Stimulated activated CD8-positive, alpha-beta memory T cell treated with anti-CD3 and anti-CD28 coated beads, Interleukin-7, amount 100 ng/mL, for 24 hours (primary cell): ENCODE measurements at places on chromosomes 16 and 17.

- no peak for DNase-seq
Observed at GRCh38 chr16:76681296-76681695, 404.1 kb downstream of the CNTNAP4 start.

DNA sequence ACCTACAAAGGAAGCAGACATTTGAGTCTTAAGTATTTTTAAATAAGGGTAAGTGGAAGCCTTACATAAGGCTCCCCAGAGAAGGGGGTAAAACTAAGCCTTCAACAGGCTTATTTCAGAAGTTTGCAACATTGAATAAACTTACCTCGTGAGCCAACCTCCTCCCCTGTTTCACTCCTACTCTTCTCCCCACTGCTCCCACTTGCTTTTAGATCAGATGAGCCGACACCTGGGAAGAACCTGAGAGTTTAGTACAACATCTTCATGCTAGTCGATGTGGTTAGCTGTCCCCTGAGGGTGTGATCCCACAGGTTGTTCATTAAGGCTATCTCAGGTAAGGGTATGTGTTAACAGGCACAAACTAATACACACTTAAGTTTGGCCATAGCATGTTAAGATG is 13.8 kb downstream of the ZP2 start:
- DNase-seq: no peak

DNA sequence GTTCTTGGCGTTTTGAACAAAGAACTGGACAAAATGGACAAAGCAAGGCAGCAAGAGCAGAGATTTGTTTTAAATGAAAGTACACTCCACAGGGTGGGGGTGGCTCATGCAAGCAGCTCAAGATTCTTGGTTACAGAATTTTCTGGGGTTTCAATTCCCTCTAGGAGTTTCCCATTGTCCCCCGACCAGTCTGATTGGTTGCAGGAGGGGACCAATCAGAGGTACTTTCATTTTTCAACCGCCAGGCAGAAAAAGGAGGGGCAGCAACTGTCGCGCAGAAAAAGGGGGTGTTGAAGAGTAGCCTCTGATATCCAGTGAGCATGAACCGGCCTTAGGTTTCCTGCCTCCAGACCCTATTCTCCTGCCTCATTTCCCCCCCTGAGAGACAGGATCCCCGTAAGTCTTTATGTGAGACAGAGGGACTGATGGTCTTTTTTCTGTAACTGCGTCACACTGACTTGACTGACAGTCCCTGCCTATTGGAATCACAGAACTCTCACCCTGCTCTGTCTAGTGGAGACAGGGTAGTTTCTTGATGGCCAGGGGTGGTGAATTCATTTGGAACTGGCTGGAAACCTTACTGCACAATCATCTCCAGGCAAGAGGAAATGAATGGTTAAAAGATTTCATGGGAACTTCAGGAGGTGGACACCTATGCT is 59.4 kb upstream of the ALOX12 start:
- no peak for DNase-seq

DNA sequence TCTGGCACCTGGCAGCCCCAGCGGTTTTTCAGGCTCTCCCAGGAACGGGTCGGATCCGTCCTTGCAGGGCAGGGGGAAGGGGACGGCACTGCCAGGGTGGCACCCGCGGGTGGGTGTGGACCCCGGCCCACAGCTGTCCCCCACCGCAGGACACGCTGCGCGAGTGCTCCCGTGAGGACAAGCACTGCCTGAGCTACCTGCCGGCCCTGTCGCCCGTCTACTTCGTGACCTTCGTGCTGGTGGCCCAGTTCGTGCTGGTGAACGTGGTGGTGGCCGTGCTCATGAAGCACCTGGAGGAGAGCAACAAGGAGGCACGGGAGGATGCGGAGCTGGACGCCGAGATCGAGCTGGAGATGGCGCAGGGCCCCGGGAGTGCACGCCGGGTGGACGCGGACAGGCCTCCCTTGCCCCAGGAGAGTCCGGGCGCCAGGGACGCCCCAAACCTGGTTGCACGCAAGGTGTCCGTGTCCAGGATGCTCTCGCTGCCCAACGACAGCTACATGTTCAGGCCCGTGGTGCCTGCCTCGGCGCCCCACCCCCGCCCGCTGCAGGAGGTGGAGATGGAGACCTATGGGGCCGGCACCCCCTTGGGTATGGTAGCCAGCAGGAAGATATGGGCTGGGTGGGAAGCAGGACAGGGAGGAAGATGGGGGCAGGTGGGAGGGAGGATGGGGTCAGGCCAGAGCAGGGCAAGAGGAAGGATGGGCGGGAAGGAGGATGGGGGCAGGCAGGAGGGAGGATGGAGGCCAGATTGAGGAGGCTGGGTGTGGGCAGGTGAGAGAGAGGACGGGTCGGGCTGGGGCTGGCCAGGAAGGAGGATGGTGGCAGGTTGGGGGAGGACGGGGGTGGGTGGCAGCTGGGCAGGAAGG is 6.8 kb downstream of the TPSG1 start:
- no peak for DNase-seq
